Retina (tissue), 1 donor: ENCODE measurements at places on chromosomes 3 and 15.

GRCh38 chr3:40847551-40847992 is 322.8 kb downstream of the ZNF621 start:
- DNase-seq, result peak; percentile 43

- DNase-seq, result no peak
These were observed 215.9 kb upstream of the PEX5L start for GRCh38 chr3:180252683-180253082.

GRCh38 chr15:35137190-35137574 is 52.1 kb upstream of the NANOGP8 start:
- DNase-seq, result no peak

DNA sequence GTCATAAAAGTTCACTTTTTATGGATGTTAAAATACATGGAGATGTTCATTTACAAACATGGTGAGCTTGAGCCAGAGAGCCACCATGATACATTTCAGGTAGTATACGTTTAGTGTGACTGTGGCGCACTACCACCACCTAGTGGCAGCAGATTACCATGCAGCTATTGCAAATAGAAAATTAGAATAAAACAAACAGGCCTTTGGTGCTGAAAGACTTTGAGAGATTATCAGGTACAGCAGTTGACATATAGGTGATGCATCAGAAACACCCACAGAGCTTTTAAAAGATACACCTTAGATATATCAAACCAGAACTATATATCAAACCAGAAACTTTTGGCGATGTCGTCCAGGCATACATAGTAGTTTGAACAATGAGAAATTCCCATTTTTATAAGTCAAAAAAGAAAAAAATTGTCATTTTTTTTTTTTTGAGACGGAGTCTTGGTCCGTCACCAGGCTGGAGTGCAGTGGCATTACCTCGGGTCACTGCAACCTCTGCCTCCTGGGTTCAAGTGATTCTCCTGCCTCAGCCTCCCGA is 42.0 kb upstream of the ICE2 start:
- DNase-seq, result peak; percentile 47

DNA sequence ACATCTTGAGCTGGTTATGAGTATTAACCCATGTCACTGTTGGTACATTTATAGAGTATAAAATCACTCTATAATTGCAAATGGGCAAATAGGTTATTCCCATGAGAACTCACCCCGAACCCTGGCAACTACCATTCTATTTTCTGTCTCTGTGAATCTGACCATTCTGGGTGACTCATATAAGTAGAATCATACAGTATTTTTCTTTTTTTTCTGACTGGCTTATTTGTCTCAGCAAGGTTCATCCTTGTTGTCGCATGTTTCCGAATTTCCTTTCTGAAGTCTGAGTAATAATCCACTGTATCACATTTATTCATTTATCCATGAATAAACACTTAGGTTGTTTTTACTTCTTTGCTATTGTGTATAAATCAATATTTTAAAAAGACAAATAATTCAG is 59.9 kb upstream of the CHRM5 start:
- DNase-seq, result no peak

DNA sequence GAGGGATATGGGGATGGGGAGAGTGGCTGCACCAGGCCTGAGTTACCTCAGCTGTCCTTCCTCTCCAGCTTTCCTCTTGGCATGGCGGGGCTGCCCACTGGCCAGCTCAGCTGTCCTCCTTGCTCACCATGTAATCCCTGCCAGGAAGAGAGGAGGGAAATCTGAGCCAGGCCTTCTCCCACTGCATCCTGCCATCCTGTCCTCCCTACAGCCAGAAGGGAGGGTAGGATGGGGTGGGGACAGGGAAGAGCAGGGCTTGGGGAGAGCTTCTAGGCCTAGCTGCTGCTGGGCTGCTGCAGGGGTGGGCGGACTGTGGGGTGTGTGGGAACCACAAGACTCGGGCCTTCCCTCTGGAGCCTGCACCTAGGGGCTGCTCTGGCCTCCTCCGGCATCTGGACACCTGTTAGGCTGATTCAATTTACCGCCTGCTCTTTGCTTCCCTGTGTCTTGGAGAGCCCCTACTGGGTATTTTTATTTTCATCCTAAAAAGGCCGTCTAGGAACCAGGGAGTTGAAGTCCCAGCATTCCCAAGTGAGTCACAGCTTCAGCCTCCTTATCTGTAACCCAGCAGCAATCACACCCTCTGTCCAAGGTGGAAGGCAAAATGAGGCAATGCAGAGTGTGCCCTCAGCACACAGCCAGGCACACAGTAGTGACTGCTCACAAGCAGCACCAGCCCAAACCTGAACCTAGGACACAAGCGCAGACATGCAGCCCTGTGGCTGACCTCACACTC is 13.1 kb upstream of the KY start:
- no peak for DNase-seq

- no peak for DNase-seq
These were observed 192.3 kb upstream of the BCHE start for GRCh38 chr3:166029507-166029906.

DNA sequence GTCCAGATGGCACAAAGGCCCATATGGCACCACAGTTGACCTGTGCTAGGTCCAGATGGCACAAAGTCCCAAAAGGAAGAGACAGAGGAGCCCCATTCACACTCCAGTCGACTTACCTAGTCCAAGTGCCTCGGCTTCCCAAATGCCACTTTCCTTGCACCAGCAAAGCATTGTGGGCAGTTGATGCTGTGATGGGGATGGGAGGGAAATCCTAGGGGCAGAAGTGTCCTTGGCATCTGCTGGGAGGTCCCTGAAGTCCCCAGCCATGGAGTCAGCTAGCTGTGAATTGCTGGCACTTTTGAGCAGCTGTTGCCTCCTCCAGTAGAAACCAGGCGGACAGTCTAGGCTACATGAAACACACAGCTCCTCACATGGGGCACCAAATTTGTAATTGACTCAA is 60.3 kb upstream of the SIAH2 start:
- DNase-seq, result no peak

- no peak for DNase-seq
These were observed 44.0 kb downstream of the PLSCR2 start for GRCh38 chr3:146425341-146425740.

DNA sequence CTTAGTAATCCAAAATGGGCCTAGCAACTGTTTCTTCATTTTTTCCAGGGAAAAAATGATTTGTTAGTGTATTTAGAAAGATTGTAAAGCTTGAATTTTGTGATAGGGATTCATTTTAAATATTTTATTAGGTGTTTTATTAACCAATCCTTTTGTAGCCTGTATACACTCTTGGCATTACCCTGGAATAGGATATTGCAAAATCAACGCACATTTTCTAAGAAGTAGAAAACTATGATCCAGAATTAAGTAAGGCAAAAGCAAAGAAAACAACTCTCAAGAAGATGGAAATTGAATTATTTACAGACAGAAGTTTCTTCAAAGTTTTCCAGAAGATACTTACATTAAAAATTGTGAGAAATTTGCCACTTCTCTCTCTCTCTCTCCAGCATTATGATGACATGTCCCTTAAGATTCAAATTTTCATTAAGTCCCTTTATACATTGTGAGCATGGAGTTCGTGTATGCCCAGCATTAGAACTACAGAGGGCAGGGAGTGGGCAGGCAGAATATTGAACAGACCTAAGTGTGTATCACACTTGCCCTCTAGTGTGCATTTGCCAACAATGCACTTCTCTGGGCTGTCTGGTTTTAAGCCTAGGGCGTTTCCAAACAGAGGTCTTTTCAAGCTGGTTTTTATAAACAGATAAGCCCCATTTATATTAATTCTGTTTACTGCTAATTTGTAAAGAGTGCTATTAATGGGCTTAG is 28.5 kb upstream of the CMSS1 start:
- DNase-seq, result peak; percentile 48

GRCh38 chr3:171028025-171028778 is 1.7 kb upstream of the SLC2A2 start:
- peak; percentile 81 for DNase-seq

DNA sequence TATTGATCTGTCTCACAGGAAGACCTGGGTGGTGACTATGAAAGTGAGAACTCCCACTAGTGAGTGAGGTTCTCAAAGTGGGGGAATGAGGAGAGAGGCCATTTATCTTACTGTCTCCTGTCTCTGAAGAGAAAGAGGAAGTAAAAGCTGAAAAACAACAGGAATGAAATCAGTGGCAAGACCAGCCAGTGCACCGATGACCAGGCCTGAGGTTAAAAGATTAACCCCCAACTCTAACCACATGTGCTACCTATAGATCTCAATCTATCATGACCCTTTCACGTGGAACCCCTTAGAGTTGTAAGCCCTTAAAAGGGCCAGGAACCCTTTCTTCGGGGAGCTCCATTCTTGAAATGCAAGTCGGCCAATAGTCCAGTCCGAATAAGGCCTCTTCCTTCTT is 239.3 kb upstream of the CNTN6 start:
- no peak for DNase-seq

DNA sequence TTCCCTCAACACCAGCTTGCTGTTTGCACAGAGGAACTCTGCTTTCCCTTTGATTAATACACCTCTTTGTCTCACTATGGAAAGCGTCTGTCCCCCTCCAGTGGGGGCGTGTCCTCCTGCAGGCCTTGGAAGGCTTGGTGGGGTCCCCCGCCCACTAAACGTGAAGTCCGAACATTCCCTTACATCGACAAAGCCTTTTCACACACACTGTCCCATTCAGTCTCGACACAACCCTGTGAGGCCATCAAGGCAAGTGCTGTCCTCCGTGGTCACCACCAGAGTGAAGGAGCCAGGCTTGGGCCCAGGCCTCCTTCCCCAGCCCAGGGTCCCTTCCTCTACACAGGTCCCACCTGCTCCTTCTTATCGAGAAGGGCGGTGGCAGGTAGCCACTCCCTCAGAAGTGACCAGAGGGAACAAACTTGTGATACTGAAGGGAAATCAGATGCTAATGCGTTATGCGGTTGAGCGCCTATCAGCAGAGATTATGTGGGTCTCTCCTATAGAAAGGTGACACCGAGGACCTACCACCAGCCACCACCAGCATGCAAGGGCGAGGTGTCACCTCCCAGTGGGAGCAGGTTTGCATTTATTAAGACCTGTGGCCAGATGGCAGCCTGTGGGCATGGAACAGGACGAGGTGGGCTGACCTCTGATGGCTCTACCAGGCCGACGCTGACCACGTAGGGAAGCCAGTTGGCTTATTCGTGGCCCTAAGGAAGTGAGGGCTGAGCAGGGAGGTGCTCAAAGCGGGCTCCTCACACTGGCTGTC is 6.6 kb downstream of the NRROS start:
- DNase-seq, result no peak

DNA sequence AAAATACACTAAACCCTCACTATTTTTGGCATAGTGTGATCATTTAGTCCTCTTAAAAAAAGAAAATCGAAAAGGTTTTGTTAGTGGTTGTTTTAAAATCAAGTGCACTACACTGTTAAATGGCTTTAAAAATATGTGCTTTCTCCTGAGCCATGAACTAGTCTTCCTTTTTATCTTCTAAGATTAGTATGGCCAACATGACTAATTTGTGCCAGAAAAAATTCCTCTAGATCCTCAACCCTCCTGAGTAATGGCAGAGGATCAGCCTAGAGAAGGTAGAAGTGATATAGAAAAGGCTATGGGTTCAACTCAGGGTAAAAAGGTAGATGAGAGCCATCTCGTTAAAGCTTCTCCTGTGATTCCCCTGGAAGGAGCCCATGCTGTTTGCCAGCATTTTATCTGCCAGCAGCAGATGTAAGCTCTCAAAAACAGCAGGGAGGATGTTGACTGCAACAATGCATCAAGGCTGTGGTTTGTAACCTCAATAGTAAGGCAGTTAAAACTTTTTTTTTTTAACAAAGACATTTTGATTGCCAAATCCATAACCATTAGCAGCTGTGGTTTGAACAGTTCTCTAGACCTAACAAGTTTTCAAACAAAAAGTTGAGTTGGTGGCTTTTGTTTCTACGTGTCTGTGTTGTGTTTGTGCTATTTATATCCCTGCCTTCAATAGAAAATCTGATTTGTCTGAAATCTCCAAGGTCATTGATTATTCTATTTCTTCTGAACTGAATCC is 30.2 kb upstream of the ZNF609 start:
- DNase-seq, result peak; percentile 4

GRCh38 chr15:57596301-57596855 is 4.7 kb downstream of the MYZAP start:
- DNase-seq, result no peak

- DNase-seq, result no peak
These were observed 217.1 kb upstream of the KCNMB2 start for GRCh38 chr3:178318941-178319816.

- no peak for DNase-seq
These were observed 131.0 kb upstream of the PLXNA1 start for GRCh38 chr3:126851934-126852333.

DNA sequence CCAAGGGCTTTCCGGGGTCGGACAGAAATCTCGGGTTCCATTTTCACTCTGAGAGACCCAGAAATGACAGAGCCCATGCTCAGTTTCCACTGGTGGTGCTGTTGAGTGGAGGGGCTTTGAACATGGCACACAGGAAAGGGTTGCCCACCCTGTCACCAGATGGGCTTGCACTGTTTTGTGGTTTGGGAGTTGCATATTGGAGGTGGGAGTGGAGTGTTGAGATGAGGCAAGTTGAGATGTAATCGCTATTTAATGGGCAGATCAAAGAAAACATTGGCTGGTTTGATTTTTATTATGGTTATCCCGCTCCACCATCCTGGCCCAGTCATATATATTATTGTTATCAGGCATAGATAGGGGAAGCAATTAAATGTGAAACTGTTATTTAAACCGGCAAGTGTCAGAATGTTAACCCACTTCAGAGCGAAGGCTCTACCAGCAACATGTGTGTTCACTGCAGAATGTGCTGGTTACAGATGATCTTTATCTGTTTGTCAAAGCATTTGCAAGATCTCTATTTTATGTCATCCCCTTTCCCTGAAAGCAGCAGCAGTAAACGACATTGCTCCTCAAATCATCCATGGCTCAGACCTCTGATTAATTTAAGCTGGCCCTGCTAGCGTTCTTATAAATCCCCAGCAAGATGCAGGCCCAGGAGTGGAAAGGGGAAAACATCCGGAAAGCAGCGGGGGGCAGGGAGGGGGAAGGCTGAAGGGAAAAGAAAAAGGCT is 58.3 kb upstream of the TSEN2 start:
- peak; percentile 19 for DNase-seq

DNA sequence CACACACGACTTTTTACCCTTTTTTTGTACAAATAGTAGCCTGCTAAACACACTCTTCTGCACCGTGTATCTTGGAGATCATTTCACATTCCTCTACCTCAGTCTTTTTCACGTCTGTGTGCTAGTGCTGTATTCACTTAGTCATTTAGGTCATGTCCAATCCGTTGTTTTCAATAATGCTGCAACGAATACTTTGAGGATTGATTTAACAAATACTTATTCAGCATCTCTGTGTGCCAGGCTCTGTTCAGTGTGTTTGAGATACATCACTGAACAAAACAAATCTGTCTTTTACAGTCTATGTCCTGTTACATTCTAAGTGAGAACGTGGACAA is 882 bp downstream of the JMJD7 start:
- DNase-seq, result no peak

- no peak for DNase-seq
These were observed 12.2 kb upstream of the RBMS3 start for GRCh38 chr3:29268651-29269050.

GRCh38 chr3:148551767-148552260 is 145.9 kb upstream of the AGTR1 start:
- DNase-seq, result no peak

DNA sequence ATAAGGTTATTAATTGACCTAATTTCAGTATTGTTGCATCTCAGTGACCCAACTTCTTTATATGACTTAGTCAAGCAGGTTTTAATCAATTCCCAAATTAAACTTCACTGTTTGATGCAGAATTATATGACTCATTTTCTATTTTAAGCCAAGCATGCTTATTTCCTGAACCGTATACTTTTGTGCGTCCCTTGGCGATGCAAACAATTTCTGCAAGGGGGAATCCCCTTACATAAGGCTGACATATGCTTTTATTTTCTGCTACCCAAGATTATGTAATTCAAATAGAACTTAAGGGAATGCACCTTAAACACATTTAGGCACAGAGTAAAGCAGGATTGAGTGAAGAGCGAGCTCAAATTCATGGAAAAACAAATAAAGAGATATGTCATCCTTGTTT is 303.9 kb downstream of the PDCD6IP start:
- no peak for DNase-seq
